Urinary bladder (tissue), 4 donors: ENCODE measurements at places on chromosomes 1 and 21. TPM values are rescaled to one million over a fixed set of nuclear protein-coding genes. Genes with fewer than 3 reads are reported as not detected.

DNA sequence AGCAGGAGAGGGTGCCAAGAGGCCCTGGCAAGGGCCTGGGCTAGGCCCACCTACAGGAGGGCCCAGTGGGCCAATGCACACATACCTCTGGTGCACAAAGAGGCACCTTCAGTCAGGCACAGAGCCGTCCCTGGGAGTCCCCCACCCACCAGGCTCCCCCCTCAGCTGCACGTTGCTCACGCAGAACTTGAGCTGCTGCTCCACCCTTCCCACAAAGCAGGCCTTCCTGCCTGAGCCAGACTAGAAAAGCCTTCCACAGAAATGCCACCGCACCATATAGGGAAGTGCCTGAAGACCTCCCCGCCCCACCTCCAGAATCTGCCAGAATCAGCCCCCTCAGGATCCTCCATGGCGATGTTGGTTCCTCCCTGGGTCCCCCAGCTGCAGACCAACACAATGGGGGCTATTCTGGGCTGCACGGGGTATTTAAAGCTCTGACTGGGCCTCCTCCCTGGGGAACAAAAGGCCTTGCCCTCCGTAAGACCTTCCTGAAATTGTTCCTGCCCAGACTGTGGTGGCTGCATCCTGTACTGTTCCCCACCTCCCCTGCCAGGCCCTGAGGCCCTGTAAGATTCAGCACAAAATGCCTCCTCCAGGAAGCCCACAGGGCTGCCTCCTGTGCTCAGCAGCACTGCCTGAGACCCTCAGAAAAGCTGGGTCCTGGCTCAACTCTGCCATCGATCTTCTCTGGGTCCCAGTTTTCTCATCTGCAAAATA is 27.2 kb downstream of the HSPG2 start:
- no peak for DNase-seq

GRCh38 chr1:230103306-230104173 is 36.5 kb downstream of the GALNT2 start:
- DNase-seq: no peak

DNA sequence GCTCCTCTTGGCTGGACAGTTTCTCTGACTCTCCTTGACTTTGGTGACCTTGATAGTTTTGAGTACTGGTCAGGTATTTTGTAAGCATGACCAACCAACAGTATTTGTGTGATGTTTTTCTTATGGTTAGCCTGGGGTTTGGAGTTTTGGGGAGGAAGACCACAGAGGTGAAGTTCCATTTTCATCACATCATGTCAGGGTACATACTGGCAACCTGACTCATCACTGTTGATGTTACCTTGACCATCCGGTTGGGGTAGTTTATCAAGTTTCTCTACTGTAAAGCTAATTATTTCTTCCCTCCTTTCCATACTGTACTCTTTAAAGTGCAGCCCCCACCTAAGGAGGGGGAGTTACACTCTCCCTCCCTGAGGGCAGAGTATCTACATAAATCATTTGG is 13.4 kb downstream of the OSCP1 start:
- DNase-seq: no peak

GRCh38 chr1:211305044-211305443 is 21.6 kb upstream of the TRAF5 start:
- no peak for DNase-seq

- no peak for DNase-seq
Observed at GRCh38 chr1:107140703-107141490, at the start of gene NTNG1. NTNG1 (plus strand) TSS chr1:107141039.

- no peak for DNase-seq
Observed at GRCh38 chr1:98929437-98929836, 75.2 kb downstream of the PLPPR5 start.

DNA sequence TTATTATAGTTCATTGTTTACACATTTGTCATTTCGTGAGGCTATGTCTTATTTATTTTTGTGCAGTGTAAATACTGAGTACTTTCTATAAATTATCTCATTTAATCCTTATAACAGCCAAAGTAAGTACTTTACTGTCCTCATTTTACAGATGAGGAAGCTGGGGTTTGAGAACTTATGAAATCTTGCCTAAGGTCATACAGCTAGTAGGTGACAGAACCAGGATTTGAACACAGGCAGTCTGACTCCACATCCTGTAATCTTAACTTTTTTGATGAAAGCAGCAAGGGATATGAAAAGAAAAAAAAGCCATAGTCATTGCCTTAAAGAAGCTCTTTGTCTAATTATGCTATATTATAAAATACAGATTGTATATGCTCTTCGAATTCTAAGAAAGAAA is 107.1 kb upstream of the BMP8A start:
- DNase-seq: no peak

- DNase-seq: no peak
Observed at GRCh38 chr1:95994643-95995042, 726.9 kb upstream of the PTBP2 start.

- no peak for DNase-seq
Observed at GRCh38 chr21:44710756-44711326, 531 bp downstream of the TSPEAR start.

- DNase-seq: no peak
Observed at GRCh38 chr1:214550857-214551435, 456 bp downstream of the PTPN14 start.

- DNase-seq: no peak
Observed at GRCh38 chr21:39776589-39776988, 31.6 kb downstream of the IGSF5 start.

DNA sequence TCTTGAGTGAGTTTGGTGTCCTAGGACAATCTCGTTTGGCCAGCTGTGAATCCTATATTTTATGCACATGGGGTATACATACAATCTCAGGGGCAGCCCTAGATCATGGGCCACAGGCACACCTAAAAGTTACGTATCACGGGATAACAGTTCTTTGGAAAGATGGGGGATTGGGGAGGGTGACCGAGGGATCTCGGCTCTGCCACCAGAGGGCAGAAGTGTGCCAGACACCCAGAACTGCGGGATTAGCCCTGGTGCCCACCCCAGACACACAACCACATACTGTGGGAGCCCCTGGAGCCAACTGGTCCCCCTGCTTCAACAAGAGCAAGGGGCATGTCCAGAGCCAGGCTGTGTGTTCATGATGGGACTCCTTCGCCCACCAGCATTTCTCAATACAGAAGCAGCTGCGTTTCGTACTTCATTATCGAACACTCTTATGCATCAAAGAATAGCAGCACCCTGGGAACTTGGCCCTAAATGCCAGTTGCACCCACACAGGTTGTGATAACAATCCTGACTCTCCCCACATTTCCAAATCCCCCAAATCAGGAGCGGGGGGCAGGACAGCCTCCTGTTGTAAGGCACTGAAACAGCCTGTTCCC is 37.4 kb downstream of the TMCO4 start:
- no peak for DNase-seq

GRCh38 chr1:150578272-150579109 is 919 bp downstream of the MCL1 start:
- DNase-seq: no peak

GRCh38 chr1:158527190-158527815 is 26.9 kb downstream of the OR6Y1 start:
- DNase-seq: no peak

GRCh38 chr1:198054510-198054909 is 102.3 kb upstream of the NEK7 start:
- no peak for DNase-seq

- DNase-seq: no peak
Observed at GRCh38 chr1:17246971-17247370, 1.9 kb upstream of the PADI3 start.

GRCh38 chr1:35572296-35572695 is 818 bp upstream of the TFAP2E start:
- no peak for DNase-seq

GRCh38 chr1:161158316-161159010 is 837 bp upstream of the USP21 start:
- DNase-seq: no peak

- no peak for DNase-seq
Observed at GRCh38 chr1:211843018-211843417, 12.5 kb upstream of the LPGAT1 start.

DNA sequence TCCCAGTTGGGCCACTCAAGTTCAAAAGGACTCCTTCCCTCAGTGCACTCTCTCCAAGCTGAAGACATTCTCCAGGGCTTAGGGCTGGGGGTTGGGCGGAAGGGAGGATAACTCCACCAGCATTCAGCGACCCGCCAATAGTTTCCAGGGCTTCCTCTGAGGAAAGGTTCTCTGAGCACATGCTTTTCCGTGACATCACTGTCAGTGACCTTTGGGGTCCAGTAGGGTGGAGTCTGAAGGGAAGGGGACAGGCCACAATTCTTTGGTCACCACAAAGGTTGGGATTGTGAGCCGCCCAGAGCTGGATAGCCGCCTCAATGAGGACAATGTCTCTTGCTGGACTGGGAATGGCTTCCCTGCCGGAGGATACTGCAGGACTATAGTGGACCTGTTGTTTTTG is 22.8 kb upstream of the RXRG start:
- DNase-seq: no peak

GRCh38 chr1:82819234-82819633 is 1018.5 kb downstream of the ADGRL2 start:
- DNase-seq: no peak

GRCh38 chr1:9537863-9538668 is 1.2 kb upstream of the SLC25A33 start:
- DNase-seq: peak; percentile 40

DNA sequence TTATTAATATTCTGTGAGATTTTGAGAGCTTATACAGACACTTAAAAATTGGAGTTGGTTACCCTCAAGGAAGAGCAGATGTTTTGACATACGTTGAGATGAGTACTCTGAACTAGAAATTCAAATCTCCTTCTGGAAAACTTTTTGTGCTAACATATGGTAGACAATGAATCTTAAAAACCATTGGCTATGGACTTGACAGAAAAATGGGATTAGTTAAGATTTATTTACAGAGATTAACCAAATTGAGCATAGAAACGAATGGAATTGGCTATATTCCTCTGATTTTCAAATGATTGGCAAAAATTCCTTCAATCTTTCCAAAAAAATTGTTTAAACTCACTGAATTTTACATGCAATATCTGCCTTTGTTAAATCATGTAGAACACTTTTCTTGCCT is 1392.9 kb downstream of the BRINP3 start:
- no peak for DNase-seq

Gene HSF2BP
- 1.1 TPM for total RNA-seq

Gene SLAMF8
- total RNA-seq: 0.69 TPM

Gene NUDT4B
- 3.7 TPM for total RNA-seq

Gene KRTAP10-7
- not detected for total RNA-seq

Gene PCNX2
- 36.9 TPM for total RNA-seq

Gene ST6GALNAC5
- total RNA-seq: 42.5 TPM

Gene LCE3D
- total RNA-seq: not detected

Gene S100A2
- 26.2 TPM for total RNA-seq

Gene TGFBR3
- 94.8 TPM for total RNA-seq

Gene LRRIQ3
- total RNA-seq: 2.0 TPM
